ENCODE measurements at places on chromosomes 11 and 22.
A peak's percentile ranks its signal among the peaks of the same experiment; 100 is the strongest.

GRCh38 chr22:44909241-44909640, 100.6 kb downstream of the PHF21B start:
- DNase-seq: no peak

DNA sequence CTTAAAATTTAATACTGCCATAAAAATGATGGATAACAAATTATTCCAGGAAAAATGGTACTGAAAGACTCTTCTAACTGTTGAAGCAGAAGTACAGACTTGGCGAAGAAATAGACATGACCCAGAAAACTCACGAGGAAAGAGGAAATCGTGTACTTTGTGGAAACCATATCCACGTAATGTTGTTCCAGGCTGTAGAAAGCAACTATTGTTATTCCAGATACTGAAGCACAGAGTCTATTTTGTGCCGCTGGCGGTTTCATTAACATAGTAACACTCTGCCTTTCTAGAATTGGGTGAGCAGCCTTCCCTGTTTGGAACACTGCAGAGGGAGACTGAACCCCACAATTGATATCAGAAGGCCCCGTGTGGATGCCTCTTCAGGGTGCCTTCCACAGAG, 310.6 kb downstream of the TBC1D22A start:
- DNase-seq: no peak

DNA sequence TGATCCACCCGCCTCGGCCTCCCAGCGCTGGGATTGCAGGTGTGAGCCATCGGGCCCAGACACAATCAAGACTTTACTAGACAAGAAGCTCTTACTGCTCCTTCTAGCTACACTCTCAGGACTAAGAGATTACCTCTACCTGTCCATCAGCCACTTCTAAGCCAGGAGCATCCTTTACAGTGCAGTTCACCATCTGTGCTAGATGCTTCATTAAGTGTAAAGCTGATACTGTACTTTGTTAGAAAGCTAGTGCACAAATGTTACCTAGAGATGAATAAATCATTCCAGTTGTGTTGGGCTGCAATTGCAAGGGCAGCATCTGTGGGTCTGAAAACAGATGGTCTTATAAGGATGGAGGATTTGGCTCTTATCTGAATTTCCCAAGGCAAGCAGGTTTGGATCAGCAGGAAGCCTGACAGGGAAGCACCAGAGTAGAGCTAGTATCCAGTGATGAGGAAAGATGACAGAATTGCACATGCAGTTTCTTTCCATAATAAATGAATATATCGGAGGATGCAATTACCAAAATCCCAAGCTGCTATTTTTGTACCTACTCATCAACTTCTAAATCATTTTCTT, 58.3 kb downstream of the FAM168A start:
- DNase-seq: no peak

DNA sequence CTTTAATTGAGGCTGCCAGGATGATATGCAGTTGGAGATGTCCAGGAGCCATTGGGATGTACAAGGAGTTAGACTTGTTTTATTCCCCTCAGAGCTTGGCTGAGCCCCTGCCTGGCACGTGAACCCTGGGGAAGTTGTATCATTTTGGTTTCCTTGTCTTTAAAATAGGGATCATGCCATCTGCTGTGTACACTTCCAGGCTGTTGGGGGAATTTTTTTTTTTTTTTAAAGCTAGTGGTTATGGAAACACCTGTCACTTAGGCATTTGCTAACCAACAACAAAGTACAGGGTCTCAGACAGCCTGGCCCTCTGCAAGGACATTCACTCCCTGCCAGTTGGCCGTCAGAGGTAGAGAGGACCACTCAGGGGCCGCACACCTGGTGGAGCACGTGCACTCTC, 8.5 kb upstream of the RAB1B start:
- DNase-seq: no peak

DNA sequence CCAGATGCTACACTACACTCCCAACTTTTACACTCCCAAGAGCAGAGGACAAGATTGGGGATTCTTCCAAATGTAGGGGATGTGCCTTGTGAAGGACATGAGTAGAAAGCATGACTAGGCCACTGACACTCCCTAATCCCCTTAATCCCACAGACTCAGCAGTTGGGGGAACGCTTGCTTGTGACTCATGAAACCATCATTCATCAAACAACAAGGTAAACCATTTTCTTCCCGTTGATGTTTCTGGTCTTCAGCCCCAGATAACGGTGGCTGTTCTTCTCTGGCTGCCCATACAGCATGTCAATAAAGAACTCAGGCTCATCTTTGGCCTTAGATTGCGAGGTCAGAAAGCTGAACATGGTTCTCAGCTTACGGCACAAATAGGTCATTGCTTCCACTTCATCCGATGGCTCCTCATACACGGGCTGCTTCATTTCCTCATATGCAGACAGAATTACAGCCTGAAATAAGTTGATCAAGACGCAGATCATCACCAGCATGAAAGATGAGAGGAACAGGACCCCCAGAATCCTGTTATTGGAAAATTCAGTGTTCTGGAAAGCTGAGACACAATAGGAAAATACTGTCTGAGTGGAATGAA, 6.4 kb upstream of the CDPF1 start:
- DNase-seq: no peak

GRCh38 chr11:14320020-14320419, 39.0 kb downstream of the RRAS2 start:
- DNase-seq: peak; percentile 59

- no peak for DNase-seq
Measured at GRCh38 chr11:28627690-28628255, 519.6 kb downstream of the METTL15 start.

GRCh38 chr22:43152003-43152356, 621 bp downstream of the TSPO start:
- DNase-seq: no peak

DNA sequence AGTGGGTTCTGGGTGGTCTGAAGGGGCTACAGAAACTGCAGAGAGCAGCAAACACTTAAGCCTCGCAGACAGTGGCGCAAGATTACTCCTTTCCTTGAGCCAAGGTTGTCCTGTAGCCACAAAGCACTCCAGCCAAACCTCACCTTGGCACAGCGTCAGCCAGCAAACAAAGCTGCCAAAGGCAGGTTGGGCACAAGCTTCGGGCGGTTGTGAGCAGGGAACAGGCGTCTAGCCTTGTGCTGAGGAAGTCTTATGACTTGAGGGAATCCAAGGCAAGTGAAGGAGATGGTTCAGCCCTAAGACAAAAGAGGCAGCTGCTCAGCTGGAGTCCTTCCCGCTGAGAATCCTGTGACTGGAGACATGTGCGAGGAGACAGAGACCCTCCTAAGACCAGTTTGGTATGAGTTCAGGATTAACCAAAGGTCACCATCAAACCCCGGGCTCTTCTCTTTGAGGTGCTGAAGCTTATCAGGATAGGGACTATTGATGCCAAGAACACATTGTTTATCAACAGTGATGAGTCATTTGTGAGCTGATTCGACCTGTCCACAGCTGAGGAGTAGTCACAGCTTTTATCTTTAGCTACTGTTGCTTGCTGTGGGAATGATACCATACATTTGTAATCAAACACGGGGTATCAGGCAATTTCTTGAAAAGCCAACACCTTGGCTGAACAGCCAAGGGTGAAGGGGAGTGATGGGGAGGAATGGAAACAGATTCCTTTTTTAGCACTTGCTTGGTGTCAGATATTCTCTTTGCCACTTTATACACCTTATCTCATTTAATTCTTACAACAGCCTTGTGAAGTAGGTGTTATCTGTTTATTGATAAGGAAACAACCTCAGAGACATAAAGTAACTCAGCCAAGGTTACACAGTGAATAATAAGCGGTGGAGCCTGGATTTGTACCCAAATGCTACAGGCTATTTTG, 4.6 kb downstream of the ADM start:
- DNase-seq: no peak

DNA sequence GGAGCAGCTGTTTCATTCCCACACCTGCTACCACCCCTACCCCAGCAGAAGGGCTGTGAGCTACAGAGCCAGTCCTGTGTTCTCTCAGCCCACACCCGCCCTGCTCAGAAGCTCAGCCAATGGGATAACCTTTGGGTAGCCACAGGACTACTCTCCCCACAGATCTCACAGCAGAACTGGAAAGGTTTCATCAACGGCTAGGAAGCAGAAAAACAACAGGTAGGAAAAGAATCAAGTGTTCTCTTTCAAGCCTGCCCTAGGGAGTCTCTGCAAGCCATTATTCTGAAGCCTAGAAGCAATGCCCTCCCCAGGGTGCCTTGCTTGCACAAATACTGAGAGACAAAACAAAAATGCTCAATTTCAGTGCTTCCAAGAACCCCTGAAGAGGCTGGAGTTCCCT, 77.2 kb downstream of the TMPRSS5 start:
- no peak for DNase-seq

DNA sequence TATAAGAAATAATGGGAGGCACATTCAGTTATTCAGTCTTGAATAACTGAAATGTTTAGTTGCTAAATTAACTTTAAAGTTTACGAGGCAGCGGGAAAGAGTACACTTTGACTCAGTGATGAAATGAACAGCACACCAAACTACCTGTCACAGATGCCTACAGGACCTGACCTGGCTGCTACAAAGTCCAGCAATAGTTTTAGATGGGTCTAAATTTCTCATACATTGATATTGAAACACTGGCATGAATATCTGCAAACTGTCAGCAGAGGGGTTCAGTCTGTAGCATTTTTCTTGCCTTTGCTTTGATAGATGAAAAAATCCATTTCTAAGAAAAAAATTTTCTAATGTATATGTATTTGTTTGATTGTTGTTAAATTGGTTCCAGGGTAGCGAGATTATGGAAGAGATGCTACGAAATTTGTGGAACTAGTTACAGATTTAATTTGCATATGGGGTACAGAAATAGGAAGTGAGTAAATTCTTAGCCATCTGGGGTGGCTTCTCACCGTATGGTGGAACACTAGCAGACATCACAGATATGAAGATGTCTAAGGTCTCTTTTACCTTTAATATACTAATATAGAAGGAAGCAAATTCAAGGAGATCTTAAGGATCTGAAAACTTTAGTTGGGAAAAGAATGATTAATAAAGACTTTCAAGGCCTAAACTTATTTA, 20.8 kb upstream of the GAB2 start:
- DNase-seq: no peak

DNA sequence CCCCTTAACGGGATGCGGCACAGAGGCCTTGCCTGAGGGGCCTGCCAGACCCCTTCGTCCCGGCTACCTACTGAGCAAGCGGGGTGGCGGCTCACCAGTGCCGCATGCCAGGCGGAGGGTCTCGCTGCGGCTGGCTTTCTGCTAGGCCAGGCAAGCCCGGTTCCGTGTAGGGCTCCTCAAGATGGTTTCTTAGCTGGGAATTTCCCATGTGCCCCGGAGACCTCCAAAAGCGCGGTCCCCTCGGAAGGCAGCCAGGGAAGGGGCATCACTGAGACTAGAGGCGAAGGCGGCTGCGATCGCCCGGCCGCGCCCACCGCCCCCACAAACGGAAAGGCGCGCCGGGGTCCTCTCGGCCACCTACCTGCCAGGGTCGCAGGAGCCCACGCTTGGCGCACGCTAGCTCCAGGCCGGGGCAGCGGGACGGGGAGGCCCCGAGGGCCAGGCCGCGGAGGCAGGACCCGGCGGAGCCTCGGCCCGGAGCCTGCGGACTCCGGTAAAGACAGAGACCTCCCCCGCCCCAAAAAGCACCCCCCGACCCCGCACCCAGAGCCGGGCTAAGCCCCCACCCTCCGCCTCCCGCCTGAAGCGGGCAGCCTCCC, 23.8 kb downstream of the MICAL3 start:
- peak; percentile 12 for DNase-seq

- DNase-seq: no peak
Measured at GRCh38 chr11:45560913-45561281, 104.5 kb downstream of the CHST1 start.

GRCh38 chr11:10659339-10660216, 34.0 kb downstream of the IRAG1 start:
- DNase-seq: no peak

- DNase-seq: peak; percentile 48
Measured at GRCh38 chr11:64787526-64788320, 9.4 kb upstream of the SF1 start.

- no peak for DNase-seq
Measured at GRCh38 chr11:89420981-89421380, 70.2 kb downstream of the NOX4 start.

GRCh38 chr22:46862418-46863324, 100.2 kb downstream of the TBC1D22A start:
- no peak for DNase-seq

DNA sequence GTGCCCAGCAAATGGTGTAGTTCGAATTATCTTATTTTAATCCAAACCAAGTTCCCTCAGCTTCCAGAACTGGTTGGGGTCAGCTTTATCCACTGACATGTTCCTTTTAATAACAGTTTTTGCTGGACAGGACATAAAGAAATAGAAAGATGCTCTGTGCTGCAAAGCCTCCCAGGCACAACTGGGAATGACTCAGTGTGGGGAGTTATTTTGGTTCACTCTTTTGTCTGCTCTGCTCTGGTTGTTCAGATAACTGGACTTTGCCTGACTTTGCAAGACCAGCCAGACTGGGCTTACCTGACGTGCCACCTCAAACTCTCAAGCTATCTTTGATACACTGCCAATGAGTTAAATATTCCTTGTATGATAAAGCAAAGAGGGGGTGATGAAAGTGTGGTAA, 25.6 kb downstream of the SEZ6L start:
- DNase-seq: no peak

DNA sequence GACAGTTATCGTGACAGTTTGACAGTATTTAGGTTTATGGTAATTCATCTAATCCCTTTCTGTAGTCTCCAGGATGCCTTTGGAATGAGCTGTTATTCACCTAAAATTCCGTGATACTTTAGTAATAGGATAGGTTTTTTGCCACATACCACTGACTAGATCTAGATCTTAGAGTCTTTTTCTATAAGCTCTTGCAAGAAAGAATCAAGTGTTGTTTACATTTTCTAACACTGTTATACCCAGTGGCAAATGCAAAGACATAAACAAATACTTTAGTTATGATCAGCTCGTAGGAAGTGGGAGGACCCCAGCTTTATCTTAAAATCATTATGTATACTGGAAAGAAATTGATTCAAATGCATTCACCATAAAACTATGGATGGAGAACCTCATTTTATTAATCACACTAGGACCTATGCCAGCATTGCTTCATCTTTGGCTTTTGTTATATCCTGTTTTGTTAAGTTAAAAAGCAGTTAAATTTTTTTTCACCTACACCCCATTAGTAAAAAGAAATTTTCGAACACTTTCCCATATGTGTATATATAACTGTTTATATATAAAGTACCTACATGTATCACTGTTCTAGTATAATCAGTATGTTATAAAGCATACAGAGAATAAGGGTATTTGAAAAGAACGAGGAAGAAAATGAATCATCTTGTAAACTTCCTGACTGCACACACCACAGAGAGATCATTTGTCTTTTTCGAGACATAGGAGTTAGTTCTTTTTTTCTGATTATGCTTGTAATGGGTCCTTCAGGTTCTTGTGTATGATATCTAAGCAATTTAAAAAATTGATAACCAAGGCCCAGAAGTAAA, 60.9 kb downstream of the PDHX start:
- DNase-seq: no peak

GRCh38 chr22:48537343-48537680, 1290.4 kb downstream of the BRD1 start:
- DNase-seq: no peak

DNA sequence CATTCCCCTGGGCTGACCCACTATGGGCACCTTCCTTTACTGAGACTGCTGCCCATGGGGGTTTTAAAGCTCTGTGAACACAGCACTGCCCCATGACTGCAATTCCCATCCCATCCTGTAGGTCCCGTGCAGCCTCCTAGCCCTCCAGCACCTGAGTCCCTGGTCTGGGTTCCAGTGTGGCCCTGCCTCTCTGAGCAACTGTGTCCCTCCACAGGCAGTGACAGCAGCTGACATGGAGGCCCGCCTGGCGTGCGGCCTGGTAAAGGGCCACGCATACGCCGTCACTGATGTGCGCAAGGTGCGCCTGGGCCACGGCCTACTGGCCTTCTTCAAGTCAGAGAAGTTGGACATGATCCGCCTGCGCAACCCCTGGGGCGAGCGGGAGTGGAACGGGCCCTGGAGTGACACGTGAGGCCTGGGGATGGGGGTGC, 12.6 kb downstream of the OMP start:
- DNase-seq: no peak
